ENCODE measurements at places on chromosomes 2 and 18.

DNA sequence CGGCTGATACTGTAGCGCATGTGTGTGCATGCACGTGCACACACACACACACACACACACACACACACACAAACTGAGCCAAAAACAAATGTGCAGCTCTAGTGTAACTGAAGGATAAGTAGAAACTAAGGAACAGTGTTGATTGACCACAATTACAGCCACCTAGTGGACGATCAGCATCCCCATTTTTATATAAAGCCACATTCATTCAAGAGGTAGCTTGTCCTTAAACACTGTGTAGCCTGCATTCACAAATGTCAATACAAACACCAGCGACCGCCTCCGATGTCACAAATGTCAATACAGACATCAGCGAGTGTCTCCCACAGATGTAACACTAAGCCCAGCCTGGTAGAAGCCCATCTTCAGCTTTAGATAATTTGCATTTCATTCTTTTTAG lies 167.4 kb downstream of the PTGR3 start:
- DNase-seq: no peak

DNA sequence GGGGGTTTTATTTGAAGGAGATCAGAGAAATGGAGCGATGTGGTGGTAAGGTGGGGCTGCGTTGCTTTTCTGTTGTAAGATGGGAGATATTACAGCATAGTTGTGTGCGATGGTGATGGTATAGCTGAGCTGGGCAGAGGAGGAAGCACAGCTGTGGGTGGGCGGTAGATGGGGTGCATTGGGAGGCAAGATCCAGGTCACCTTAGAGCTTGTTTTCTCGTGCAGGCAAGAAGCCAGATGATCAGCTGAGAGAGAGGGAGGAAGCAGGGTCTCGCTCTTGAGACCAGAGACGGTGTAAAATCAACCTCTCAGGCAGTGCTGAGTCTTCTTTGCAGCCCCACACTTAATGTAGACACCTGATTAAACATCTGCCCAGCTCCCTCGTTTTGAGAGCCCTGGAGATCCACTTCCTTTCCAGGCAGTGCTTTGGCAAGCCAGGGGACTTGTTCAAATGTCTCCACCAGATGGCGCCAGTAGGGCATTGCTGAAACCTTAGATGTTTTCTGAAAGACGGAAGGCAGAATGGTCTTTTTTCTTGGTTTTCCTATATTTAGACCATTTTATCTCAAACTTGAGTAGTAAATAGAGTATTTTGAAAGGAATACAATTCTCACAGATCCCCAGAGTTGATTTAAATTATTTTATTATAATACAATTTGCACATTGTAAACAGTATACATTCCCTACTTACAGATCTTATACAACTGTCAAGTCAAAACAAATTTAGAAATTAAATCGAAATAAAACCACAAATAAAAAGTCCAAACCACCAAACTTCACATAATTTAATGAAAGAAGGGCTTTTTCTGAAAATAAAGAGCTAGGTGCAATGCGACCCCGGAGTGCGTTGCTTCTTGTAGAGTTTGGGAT lies 21.1 kb upstream of the LYPD6B start:
- DNase-seq: peak; percentile 82

DNA sequence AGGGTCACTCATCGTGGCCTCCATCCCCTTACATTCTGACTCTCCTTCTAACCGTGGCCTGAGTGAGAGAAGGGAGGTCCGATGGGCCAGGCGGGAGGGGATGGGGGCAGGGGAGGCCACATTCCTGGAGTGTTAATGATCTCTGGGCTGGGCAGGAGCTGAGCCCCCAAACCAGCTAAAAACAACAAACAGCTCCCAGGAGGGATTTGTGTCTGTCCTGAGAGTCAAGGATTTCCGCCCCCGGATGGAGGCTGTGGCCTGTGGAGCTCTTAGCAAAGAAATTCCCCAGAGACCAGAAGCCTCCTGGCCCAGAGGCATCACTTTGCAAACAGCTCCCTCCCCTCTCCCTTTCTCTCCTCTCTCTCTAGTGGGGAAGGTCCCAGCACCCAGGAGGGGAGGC lies 23.5 kb downstream of the EMX1 start:
- peak; percentile 78 for DNase-seq

GRCh38 chr2:227578642-227579041 lies 20.1 kb upstream of the SCYGR2 start:
- no peak for DNase-seq

- peak; percentile 63 for DNase-seq
Measured at GRCh38 chr2:36780231-36780839, 83.8 kb downstream of the VIT start.

GRCh38 chr2:168087401-168087800 lies 160.0 kb downstream of the STK39 start:
- DNase-seq: no peak

GRCh38 chr18:55821219-55821618 lies 233.2 kb upstream of the TCF4 start:
- no peak for DNase-seq

GRCh38 chr18:36467614-36468013 lies 170.1 kb downstream of the FHOD3 start:
- no peak for DNase-seq

- no peak for DNase-seq
Measured at GRCh38 chr18:59358414-59358711, 702 bp downstream of the LMAN1 start.

DNA sequence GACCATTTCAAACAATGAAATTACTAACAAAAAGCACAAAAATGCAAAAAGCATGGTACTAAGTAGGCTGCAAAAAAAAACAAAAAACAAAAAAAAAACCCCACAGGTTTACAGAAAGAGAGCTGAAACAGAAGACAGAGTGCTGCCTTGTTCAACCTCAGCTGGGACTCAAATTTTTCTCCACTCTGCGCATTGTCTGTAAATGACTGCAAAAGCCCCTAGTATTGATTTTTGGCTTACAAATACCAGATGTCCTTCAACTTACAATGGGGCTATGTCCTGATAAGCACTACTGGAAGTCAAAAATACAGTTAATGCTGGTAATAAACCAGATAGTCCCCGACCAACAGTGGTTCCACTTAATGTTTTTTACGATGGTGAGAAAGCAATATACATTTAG lies 42.2 kb downstream of the UBE2E3 start:
- no peak for DNase-seq

DNA sequence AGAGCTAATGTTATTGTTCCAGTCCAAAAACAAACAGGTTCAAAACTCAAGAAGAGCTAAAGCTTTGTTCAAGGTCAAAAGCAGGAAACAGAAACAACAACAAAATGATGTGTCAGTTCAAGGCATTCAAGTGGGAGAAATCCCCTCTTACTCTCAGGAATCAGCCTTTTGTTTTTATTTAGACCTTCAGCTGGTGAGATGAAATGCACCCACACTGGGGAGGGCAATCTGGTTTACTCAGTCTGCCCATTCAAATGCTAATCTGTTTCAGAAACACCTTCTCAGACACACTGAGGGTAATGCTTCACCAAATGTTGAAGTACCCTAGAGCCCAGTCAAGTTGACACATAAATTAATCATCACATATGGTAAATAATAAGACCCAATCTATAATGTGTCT lies 150.6 kb downstream of the TMX3 start:
- DNase-seq: no peak

GRCh38 chr2:144323946-144324345 lies 196.0 kb downstream of the ZEB2 start:
- DNase-seq: no peak

DNA sequence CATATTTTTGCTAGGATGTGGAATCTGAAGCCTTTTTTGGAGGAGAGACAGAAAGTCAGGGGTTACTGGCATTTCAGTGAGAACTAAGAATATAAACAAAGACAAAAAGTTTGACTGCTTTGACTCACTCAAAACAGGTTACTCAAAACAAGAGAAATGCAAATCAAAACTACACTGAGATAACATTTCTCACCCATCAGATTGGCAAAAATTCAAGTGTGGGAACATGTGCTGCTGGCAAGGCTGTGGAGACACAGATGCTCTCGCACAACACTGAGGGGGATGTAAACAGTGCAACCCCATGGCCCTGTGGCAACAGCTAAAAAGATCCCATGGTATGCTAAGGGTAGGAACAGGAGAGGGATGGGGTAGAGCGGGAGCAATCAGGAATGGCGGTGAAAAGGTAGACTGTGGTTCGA lies 86.6 kb downstream of the DTNB start:
- DNase-seq: no peak

- peak; percentile 81 for DNase-seq
Measured at GRCh38 chr2:20378891-20379519, 28.4 kb upstream of the PUM2 start.

DNA sequence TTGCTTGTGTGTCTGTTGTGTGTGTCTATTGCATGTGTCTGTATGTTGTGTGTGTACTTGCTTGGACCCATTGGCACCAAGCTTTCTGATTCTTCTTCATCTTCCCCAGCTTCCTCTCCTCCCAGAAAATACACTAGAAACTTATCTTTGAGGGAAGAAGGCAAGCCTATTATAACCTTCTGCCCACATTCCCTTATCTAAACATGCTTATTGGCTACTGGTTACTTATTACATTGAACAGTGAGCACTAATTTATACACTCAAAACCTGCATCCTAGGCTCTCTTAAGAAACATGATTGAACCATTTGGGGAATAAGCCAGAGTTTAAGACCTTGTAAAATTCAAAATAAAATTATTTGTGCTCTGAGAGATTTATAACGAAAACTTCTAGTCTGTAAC lies 26.5 kb downstream of the SLC9A4 start:
- DNase-seq: no peak

DNA sequence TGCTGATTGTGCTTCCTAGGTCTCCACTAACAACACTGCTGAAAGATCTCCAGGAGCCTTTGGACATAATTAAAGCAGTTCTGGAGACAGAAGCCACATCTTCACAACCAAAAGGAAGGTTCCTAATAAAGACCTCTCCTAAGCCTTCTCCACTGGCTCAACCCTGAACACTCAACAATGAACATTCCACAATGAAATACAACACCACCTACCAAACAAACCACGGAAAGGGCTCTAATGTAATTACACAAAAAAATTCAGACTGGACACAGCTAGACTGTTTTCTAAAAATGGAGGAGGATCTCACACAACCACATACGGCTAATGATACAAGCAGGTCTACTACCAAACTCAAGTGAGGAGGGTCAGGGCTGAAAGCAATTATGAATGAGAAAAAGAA lies 43.6 kb downstream of the NOL10 start:
- DNase-seq: no peak

GRCh38 chr2:57376985-57377384 lies 669.6 kb upstream of the VRK2 start:
- peak; percentile 45 for DNase-seq

Measured in mesendoderm (in vitro differentiated cells).